Stimulated activated CD4-positive, alpha-beta T cell treated with anti-CD3 and anti-CD28 coated beads, Interleukin-2, amount 100 ng/mL, for 48 hours (primary cell): ENCODE measurements at places on chromosomes 13 and 19.

DNA sequence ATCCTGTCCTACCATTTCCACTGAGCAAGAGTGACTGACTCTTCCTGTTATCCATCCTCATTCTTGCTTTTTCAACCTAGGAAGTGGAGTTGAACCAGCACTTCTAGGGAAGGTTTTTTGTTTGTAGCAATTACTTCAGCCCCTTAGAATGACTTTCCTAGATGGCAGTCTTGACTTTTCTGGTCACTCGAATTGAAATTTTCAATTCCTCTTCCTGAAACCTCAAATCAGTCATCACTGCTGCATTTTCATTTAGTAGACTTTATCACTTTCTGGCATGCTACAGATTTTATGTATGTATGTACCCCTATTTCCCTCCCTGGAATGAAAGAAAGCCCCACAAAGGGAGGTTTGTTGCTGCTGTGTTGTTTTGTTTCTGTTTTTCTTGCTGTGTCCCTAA, 915.9 kb downstream of the PCDH17 start:
- no peak for DNase-seq

- DNase-seq: no peak
Measured at GRCh38 chr13:37905736-37906135, 36.2 kb upstream of the TRPC4 start.

- peak; percentile 75 for DNase-seq
Measured at GRCh38 chr19:48858984-48859710, 9.3 kb downstream of the PLEKHA4 start.

DNA sequence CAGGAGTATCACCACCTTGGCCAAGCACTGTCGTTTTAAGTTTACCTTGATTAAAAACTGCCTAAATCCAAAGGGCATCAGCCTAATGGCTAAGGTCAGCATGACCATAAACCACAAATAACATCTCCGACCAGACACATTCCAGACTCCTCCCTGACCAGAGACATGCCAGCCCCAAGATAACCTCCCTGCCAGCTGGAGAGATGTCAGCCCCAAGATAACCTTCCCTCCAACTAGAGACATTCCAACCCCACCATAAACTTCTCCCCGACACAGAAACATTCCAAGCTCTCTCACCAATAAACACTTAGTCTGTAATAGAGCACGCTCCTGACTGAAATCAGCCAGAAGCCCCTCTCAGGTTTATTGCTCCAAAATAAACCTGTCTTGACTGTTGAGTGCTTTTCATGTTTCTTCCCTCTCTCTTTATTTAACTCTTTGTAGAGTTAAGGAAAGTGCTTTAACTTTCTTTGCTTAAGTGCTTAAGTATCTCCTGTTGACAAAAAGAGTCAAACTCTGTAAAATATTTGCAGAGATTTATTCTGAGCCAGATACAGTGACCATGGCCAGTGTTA, 36.5 kb downstream of the WDR87 start:
- no peak for DNase-seq

DNA sequence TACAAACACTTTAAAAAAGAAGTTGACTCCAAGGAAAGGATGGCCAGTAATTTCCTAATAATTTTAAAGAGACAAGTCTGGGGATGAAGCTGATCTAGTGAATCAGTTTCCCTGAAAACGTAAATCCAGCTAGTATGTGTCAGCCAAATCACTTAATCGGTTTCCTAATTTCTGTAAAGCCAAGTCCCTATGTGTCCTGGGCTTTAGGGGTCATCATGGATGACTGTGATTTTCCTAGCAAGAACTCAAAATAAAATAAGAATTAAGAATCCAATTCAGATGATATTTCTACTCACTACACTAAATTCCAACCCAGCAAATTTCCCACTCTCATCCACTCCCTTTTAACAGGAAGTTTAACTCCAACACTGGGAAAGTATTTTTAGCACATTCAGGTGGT, 35.9 kb downstream of the ELF1 start:
- DNase-seq: no peak

DNA sequence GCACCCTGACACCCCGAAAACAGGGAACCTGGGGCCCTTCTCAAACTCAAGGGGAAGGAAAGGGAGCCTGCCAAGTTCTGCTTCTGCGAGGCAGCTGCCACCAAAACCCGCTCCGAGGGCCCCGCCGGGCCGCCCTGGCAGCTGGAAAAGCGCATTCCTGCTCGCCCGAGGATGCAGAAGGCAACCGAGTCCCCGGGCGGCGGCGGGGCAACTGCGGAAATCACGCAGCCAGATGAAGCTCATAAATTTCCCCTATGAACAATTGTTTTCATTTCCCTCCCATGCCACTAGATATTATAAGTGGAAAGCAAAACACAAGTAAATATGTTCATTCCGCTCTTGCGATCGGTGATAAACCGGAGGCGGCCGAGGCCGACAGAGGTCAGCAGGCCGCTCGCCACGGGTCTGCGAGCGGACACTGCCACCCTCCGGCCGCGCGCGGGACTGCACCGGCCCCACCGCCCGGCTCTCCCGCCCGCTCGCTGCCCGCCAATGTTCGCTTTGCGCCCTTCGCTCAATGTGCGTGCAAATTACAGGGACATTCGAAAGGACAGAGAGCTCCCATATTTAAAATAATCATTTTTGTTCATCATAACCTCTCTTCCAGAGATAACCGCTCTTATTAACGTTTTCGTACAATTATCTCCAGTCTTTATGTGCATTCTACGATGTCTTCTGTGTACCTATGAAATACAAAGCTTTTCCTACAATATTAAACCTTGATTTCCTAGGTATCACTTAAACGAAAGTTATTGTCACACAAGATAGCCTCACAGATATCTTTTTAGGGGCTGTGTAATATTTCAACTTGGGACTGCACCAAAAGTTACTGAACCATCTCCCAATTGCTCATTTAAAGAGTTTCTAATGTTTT, 120.8 kb upstream of the ZNF507 start:
- peak; percentile 64 for DNase-seq

GRCh38 chr19:45496349-45496953, 396 bp downstream of the RTN2 start:
- no peak for DNase-seq

DNA sequence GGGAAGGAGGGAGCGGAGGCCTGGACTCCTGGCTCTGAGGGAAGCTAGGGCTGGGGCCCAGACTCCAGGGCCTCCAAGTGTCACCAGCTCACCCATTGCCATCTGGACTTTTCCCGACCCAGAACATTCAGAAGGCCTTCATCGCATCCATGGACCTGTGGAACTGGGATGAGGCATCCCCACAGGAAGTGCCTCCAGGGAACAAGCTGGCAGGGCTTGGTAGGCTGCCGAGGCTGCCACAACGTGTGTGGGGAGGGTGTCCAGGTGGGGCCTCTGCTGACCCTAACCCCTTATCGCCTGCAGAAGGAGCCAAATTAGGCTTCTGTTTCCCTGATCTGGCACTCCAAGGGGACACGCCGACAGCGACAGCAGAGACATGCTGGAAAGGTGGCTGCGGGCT, 767 bp downstream of the ETV2 start:
- DNase-seq: no peak

- DNase-seq: no peak
Measured at GRCh38 chr13:108897955-108898354, 268.5 kb downstream of the MYO16 start.

- no peak for DNase-seq
Measured at GRCh38 chr13:59658027-59658737, 505.5 kb downstream of the DIAPH3 start.

GRCh38 chr13:27353166-27353583, 71.2 kb upstream of the GTF3A start:
- peak; percentile 35 for DNase-seq

DNA sequence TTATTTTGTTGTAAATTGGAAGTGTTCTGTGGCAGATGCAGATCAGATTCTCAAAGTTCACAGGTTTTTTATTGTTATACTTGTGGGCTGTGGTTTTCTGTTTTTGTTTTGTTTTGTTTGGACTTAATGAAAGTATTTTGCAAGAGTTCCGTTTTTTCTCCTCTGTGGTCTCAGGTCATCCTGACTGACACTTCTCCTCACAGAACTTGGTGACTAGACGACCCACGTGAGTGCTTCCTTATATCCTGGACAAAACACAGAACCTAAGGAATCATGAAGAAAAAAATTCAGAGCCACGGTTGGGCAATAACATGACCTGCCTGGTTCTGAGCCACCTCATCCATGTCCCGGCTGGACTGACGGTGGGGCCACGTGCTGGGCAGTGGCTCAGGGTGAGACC, 2.5 kb upstream of the RFPL4AL1 start:
- no peak for DNase-seq

- no peak for DNase-seq
Measured at GRCh38 chr19:35732540-35733179, 9.6 kb downstream of the IGFLR1 start.

DNA sequence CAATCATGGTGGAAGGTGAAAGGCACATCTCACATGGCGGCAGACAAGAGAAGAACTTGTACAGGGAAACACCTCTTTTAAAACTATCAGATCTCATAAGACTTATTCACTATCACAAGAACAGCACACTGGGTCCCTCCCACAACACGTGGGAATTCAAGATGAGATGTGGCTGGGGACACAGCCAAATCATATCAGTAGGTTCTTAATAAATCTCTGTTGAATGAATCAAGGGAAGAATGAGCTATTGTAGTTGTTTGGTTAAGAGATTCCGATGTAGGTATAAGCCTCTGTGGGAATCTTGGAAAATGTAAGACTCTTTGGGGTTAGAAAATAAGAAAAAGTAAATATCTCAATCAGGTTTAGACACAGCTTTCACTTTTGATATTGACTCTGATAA, 400.2 kb downstream of the KCNRG start:
- DNase-seq: no peak

- no peak for DNase-seq
Measured at GRCh38 chr13:92500192-92500591, 726.4 kb upstream of the GPC6 start.

DNA sequence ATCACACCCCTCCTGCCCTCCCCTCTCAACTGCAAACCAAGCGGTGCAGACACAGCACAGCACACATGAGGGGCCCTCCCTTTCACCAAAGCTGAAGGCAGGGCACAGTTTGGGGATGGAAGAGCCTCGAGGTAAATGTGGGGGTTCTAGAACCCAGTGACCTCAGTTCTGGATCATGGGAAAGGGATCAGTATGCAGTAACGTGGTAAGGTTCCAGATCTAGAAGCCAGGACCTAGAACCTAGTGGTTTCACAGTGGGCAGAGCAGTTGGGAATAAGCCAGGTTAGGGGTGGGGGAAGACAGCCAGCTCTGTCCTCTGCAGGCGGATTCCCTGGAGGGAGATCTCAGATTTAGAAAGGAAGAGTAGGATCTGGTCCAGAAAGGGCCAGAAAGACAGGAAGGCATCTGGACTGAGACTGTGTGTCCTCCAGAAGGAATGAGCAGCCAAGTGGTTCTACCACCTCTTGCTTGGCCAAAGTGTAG, 3.1 kb downstream of the FTL start:
- DNase-seq: no peak

GRCh38 chr13:101455863-101456262, 3.4 kb downstream of the ITGBL1 start:
- no peak for DNase-seq

DNA sequence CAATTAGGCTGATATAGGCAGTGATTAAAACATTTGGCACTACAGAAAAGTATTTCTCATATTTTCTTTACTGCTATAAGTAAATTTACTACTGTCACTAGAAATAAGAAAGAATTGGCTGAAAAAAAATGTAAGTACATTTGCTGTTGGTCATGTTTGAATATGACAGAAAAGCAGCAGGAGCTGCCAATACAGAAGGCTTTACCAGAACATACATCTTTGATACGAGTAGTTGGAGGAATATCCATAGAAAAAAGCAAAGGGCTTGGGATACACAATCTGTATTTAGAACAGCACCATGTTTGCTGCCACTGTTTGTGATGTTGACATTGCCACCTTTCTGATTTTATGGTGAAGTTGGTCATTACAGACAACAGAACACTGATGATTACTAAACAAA, 21.6 kb downstream of the PCDH9 start:
- no peak for DNase-seq

- peak; percentile 52 for DNase-seq
Measured at GRCh38 chr13:76991432-76991795, 467 bp upstream of the CLN5 start.

GRCh38 chr19:36183245-36183628, 31.0 kb upstream of the COX7A1 start:
- no peak for DNase-seq

DNA sequence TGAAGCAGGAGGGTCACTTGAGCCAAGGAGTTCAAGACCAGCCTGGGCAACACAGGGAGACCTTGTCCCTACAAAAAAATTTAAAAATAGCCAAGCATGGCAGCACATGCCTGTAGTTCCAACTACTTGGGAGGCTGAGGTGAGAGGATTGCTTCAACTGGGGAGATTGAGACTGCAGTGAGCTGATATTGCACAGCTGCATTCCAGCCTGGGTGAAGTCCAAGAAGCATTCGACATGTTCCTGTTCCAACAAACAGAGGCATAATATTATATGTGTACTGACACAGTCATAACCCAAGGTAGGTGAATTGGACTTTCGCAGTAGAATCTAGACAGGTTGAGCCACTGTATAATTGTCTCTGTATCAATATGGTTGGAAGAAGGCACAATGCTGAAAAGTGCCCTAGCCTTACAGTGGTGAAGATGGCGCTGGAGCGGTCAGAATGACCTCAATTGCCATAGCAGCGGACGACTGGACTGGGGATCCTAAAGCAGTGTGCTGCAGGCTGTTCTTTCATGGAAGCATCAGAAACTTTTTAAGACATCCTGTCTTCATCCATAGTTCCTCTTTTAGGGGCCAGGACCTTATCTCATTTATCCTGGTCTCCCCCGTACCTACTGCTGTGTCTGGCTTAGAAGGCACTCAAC, 112.0 kb upstream of the CLDN10 start:
- no peak for DNase-seq

DNA sequence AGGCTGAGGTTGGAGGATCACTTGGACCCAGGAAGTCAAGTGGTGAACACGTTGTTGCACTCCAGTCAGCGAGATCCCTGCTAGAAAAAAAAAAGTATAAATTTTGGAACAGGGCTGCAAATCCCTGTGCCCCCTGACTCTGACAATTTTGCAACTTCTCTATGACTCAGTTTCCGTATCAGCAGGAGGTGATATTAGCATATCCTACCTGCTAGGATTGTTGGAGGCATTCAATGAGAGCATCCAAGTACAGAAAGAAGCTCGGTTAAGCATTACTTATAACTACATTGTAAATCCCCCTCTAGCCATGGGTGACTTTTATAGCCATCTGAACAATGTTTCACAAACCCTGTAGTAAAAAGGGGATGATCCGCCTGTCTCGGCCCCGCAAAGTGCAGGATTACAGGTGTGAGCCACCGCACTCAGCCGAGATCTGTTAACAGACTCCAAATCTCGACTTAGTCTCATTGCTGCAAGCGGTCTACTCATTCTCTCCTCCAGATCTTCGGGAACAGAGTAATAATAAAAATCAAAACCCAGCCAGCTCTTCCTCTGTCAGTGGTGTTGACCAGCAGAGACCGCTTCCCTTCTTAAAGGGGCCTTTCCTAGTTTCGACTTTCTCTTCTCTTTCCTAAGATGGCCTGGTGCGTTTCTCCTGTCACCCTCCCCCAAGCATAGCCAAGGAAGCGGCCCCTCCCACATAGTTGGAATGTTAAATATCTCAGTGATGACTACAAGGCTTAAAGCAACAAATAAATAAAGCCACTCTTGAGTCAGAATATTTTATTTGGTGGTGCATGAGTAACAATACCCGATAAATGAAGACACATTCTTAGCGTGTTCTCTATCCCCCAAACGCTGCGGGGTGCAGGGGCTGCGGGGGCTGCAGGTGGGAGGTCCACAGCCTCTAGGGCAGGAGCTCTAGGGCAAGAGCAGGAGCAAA, 10.3 kb upstream of the BICRA start:
- DNase-seq: no peak

- no peak for DNase-seq
Measured at GRCh38 chr19:57239982-57240310, 486 bp upstream of the ZNF805 start.
